Substantia nigra (tissue), 51 donors: ENCODE measurements at places on chromosomes 5 and 9.

- DNase-seq, result no peak
Observed at GRCh38 chr5:151738125-151738848, 20.1 kb downstream of the ATOX1 start.

DNA sequence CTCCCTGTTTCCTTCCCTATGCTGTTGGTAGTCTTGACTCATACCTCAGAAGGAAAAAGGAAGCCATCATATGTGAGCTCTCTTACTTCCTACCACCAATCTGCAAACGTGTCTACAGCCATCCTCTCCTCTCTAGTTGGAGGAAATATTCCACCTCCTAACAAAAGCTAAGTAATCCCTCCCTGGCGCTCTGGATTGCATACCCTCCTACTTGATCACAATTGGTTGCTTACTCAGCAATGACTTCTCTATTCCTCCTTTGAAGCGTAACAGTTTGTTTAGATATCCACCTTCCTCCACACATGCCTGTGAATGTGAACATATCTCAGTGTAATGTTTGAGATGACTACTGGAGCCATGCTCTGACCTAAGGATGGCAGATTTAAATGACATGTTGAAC lies 18.2 kb downstream of the RUSC2 start:
- DNase-seq, result no peak

DNA sequence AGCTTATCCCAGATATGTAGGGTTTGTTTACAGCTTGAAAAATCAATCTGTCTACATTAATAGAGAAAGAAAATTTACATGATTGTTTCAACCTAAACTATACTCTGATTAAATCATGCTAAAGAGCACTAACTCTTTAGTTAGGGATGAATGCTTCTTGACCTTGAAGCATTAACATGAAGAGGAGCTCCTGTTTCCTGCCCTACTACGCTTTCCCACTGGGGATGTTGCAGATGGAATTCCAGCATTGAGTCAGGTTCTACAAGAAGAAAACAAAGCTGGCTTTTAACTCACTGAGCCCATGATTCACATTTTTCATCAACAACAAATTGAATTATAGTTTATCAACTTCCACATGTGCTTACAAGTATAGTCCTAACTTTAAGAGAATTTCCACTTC lies 471.3 kb downstream of the TMEM232 start:
- DNase-seq, result no peak

DNA sequence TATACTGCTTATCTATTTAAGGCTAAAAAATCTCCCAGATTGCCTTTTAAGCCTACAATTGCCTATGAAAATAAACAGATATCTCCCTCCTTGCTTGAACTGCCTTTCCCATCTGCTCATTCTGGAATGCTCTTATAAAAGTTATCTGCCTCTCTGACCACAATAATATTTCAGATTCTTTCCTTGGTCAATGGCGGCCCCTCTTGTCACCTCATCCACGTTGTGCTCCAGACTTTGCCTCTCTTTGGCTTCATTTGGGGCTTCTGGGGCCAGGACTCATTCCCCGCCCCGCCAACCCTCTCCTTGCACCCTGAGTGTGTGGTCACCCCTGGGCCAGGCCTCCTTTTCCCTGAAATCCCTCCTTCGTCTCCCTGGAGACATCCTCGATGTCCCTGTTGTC lies 110.0 kb upstream of the RPS23 start:
- no peak for DNase-seq

- no peak for DNase-seq
Observed at GRCh38 chr9:84711936-84712335, 42.4 kb downstream of the NTRK2 start.

DNA sequence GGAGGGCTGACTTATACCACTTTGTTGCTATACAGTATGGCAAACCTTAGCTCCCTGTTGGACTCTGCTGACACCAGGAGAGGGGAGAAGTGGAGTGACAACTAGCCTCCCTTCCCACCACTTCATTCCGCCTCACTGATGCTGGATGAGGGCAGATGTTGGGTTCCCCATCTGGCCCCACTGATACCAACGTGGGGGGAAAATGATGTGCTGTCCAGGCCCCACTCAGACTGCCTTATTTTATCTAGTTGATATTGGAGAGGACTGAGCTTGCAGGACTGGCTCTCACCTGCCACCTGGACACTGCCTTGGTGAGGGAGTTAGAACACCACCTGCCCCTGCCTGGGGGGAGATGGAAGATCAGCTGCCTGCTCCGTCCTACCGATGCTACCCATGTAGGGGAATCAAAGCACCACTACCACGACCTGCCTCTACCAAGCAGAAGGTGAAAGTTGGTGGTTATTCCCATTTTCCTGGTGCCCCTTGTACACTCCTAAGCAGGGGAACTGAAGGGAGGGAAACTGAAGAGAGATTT lies 292.1 kb downstream of the GADD45G start:
- DNase-seq, result no peak

- no peak for DNase-seq
Observed at GRCh38 chr9:30504502-30504905, 1879.9 kb upstream of the ACO1 start.

GRCh38 chr5:66617226-66617861 lies 21.2 kb downstream of the MAST4 start:
- DNase-seq, result no peak

GRCh38 chr5:9953691-9954090 lies 296.0 kb downstream of the ATPSCKMT start:
- no peak for DNase-seq

DNA sequence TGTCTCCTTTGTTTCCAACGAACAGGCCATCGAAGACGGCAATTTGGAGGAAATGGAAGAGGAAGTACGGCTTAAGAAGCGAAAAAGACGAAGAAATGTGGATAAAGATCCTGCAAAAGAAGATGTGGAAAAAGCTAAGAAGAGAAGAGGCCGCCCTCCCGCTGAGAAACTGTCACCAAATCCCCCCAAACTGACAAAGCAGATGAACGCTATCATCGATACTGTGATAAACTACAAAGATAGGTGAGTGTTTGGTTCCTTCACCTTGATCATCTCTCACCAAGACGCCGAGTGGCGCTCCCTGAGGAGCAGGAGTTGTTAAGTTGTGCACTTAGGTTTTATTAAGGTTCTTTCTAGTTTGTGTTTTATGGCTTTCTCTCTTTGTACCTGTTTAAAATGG lies 146.5 kb downstream of the SMARCA2 start:
- DNase-seq, result no peak

GRCh38 chr5:91641730-91642350 lies 258.7 kb upstream of the ARRDC3 start:
- DNase-seq, result no peak

DNA sequence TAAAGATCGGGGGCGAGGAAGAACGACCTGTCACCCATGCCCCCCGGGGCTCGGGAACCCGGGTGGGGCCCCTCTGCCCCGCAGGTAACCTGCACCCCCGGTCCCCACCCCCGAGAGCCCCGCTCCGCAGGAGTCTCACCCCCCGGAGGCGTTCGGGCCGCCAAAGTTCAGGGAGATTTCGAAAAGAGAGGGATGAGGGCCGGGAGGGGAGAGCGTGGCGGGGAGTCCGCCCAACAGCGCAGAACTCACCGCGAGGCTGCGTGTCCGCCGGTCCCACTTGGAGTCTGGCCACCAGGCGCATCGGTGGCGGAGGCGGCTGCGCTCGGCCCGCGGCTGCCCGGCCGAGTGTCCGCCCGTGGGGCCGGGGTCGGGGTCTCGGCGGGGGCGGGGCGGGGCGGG lies at the start of gene PHF19:
PHF19 (minus strand) TSS at position 347 of the 399 bp plus-strand sequence. CDS start 2,447 bp downstream, outside the sequence.
- DNase-seq, result no peak

- no peak for DNase-seq
Observed at GRCh38 chr5:35188031-35188457, 42.2 kb downstream of the PRLR start.
